ENCODE measurements at places on chromosomes 6 and 20.

GRCh38 chr6:131613296-131613925 lies 14.6 kb downstream of the MED23 start:
- no peak for DNase-seq

GRCh38 chr6:56025795-56026194 lies 150.4 kb upstream of the BMP5 start:
- DNase-seq: no peak

DNA sequence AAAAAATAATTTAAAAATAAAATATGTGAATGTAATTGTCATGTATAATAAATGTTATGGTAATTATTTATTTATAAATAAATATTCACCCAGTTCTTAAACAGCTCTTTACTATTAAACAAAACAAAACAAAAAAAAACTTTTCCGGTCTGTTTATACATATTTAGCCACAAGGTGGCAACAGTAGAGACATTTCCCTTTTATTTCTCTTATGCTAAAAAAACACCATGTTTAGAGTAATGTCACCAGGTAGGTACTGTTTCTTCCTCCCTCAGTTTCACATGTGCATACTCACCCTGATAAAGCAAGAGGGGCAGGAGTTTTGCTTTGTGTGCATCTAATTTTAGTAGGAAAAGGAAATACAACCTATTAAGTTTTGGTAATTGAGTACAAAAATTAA lies 610.4 kb upstream of the IMPG1 start:
- DNase-seq: no peak

DNA sequence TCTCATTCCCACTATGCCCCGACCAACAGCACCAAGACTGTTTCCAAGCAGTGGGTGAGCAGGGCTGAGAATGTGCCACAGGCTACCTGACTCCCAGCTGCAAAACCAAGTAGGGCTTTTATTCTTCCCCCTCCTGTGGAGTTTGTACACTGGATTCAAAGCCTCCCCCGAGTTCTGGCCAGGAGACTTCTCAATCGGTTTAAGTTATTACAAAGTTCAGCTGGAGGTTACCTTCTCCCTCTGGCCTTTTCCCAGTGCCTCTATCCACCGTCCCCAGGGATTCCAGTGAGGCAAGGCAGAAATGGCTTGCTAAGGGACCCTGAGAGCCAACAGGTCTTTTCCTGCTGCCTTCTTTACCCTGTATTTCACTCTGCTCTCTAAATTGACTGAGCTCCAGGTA lies 217.0 kb downstream of the ADGRG6 start:
- no peak for DNase-seq

DNA sequence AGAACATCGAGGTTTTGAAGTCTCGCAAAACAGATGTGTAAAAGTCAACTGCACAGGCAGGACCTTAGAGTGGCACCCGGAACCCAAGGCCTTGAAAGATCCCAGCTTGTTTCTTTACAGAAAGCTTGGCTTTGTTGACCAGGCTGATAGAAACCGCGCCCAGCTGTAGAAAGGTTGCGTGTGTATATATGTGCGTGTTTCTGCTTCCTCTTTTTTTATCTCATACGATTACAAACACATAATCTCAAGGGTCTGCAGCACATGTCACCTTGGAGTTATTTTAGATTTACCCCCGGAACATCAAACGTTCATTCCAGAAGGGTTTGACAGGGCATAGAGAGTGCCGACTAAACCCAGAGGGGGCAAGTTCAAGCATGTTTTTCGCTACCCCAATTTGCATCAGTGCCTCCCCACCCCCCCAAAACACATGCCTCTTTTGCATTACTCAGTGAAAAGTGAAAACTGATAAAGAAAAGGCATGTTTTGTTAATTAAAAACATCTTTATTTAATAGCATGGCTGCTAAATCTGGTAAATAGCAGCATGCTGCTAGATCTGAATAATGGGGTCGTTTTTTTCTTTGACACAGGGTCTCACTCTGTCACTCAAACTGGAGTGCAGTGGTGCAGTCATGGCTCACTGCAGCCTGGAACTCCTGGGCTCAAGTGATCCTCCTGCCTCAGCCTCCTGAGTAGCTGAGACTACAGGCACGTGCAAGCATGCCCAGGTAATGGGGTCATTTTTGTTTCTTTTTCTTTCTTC lies 33.2 kb upstream of the NCOA3 start:
- DNase-seq: no peak

DNA sequence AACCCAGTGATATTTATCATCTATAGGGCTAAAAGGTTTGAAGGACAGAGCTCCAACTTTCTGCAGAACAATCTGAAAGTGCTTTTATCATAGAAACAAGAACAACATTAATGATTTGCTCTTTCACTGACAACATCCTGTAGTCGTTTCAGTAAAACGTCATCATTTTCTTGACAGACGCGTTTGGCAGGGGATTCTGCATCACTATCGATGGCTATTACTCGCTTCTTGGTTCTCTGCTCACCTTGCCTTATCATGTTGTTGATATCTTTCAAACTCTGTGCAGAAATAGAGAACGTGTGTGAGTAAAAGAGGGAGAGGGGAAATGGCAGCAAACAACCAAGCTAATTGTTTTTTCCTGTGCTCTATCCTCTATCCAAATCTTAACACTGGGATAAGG lies 47.1 kb upstream of the SAMHD1 start:
- no peak for DNase-seq

DNA sequence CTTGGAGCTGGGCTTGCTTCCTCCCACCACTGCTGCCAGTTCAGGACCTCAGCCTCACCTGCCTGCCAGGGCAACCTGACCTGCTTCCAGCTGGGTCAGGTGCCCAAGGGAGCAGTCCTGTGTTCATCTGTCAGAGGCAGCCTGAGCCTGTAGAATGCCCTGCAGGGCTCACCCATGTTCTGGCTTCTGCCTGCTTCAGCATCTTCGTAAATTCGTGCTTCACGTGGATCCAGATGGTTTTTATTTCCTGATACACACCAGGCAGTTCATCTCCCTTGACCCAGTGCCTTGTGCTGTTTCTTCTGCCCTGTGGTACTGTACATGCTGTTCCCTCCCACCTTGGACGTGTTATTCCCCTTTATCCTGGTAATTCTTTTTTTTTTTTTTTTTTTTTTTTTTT lies 50.2 kb downstream of the ARID1B start:
- DNase-seq: no peak

DNA sequence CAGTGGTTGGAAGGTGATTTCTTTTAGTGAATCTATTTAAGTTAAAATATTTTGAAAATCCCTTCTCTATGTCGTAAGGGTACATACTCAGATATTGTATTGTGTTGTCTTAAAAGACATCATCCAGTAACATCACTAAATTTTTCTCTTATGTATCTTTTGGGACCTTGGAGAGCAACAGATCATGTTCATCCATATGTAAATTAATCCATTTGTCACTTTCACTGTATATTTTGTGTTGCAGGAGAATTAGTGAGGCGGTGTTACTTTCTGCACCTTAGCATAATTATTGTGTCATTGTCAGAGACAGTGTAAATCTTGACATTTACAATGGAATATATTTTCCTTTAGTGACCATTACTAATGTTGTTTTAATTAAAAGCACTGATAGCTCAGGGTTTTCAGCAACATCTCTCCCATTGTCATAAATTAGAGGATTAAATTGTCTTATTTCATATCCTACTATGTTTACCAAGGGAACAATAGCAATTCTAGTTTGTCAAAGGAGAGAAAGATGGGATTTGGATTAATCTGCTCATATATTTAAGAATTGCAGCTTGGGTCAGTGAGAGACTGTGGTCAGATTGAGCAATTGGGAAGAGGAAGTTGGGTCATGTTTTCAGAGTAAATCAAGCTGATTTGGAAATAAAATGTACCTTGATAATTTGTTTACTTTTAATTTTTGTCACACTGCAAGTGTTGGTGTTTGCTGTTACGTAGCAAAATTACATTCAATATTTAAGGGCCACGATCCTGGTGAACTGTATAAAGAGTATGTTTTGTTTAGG lies 22.7 kb downstream of the DOK5 start:
- no peak for DNase-seq

- DNase-seq: no peak
Observed at GRCh38 chr6:9646342-9647070, 768.4 kb downstream of the TFAP2A start.

DNA sequence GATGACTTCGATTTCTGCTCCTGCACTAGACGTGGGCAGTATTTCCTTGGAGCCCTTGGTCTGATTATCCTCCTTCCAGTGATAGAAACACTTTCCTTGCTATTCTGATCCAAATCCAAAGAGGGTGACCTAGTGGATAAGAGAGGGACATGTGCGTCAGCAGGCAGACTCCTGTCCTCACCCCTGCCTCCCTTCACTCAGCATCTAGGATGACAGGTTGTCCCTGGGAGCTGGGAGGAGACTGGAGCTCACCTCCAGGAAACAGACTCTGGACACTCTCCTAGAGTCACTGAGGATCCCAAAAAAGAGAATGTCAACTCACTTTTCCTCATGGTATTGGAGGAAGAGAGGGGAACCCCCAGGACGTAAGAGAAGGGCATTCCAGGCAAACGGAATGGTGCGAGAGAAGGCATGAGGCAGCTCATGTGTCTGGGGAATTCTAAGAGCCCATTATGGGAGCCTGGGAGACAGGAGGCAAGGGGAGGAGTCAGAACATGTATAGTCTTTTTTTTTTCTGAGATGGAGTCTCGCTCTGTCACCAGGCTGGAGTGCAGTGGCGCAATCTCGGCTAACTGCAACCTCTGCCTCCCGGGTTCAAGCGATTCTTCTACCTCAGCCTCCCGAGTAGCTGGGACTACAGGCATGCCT lies 2.2 kb downstream of the C20orf173 start:
- no peak for DNase-seq

DNA sequence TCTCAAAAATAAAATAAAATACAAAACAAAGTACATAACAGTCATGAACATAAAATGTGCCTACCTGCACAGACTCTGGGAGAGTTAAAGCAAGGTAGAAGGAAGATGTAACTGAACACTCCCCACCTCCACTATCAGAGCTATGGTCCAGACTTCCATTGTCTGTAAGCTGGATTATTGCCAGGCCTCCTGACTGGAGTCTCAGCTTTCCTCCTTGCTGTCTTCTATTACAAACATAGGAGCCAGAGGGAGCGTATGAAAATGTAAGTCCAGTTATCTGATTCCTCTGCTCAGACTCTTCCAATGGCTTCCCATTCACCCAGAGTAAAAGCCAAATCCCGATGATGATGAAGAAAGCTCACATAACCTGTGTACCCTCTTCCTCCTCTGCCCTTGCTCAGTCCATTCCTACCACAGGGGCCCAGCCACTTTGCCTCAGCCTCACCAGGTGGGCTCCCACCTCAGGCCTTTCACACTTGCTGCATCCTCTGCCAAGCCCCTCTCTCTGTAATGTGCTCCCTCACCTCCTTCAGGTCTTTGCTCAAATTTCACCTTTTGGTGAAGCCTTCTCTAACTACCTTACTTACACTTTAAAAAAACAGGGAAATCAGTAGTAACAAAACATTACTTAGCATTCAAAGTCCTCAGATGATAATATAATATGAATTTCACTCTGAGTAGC lies 194.1 kb downstream of the RIMS1 start:
- no peak for DNase-seq

DNA sequence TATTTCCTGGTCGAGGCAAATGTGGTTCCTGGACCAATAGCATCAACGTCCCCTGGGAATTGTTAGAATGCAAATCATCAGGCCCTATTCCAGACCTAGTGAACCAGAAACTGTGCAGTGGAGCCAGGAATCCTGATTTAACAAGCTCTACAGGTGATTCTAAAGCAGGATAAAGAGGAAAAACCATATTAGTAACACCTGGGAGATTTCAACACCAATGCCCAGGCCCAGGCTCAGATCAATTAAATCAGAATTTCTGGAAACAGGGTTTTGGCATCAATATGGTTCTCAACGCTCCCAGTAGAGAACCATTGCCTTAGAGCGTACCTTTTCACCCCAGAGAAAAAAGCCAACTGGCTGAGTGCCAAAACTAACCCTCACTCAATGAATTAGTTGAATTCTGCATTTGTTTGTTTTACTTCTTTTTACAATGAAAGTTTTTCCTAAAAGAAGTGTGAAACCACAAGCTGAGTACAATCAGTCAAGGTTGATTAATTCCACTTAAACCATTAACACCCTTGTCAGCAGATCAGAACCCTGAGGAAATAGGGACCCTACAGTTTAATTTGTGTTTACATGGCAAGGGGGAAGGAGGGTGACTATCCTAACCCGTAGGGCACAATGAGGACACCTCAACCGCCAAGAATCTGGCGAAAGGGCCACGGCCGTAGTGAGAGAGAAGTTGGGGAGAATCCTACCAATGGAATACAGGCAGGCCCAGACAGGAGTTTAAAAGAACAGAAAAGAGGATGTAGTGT lies 34.9 kb upstream of the LOC128125822 start:
- DNase-seq: no peak

- no peak for DNase-seq
Observed at GRCh38 chr20:36424314-36424713, 117.0 kb upstream of the MYL9 start.

- no peak for DNase-seq
Observed at GRCh38 chr6:96823743-96824142, 13.5 kb downstream of the GPR63 start.

- no peak for DNase-seq
Observed at GRCh38 chr6:156654919-156655918, 122.0 kb upstream of the ARID1B start.

GRCh38 chr6:33634161-33634727 lies 13.1 kb downstream of the ITPR3 start:
- DNase-seq: no peak

GRCh38 chr20:1324598-1325172 lies 4.3 kb downstream of the SDCBP2 start:
- DNase-seq: no peak

- DNase-seq: no peak
Observed at GRCh38 chr6:50187351-50187921, 137.7 kb upstream of the DEFB112 start.

All from CD4-positive, alpha-beta T cell (primary cell).